ENCODE measurements at places on chromosomes 16 and 17.

DNA sequence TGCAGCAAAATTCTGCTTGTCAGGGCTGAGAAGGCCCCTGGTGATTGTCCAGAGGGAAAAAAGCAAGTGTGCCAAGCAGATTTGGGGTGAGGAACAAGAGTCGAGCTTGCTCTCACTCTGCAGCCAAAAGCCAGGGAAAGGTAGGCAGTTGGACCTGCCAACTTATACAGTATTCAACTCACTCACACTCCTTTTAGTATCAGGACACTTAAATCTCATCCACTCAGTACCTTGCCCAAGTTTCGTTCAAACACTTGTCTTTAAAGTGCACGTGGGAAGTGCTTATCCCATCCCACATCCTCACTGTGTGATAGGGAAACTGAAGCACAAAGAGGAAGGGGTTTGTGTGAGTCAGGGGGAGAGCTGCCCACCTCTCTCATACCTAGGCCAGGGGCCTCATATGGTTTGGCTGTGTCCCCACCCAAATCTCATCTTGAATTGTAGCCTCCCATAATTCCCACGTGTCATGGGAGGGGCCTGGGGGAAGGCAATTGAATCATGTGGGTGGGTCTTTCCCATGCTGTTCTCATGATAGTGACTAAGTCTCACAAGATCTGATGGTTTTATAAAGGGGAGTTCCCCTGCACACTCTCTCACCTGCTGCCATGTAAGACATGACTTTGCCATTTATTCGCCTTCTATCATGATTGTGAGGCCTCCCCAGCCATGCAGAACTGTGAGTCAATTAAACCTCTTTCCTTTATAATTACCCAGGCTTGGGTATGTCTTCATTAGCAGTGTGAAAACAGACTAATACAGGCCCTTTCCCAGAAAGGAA is 25.6 kb upstream of the CES5A start:
- DNase-seq: no peak

DNA sequence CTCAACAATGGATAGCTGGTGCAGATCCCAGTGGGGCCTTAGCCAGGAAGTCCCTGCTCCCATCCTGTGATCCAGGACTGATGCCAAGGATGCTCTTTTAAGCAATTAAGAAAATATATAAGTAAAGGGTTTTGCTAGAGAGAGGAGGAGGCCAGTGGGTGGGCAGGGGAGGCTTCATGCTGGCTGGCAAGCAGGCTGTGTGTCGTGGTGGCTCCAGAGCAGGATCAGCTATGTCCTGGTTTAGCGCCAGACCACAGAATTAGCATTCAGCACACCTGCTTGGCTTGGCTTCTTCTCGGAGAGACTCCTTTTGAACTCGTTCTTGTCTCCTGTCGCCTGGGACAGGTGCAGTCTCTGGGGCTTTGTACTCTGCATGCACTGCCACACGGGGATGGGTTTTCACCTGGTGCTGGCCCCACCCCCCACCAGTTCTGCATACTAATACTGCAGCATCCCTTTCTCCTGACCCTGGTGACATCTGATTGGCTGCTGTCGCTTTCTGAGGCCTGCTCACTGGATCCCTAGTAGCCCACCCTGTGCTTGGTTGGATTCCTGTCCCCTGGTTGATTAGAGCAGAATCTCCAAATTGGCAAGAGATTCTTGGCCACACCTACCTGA is 66.1 kb downstream of the PLD6 start:
- no peak for DNase-seq

DNA sequence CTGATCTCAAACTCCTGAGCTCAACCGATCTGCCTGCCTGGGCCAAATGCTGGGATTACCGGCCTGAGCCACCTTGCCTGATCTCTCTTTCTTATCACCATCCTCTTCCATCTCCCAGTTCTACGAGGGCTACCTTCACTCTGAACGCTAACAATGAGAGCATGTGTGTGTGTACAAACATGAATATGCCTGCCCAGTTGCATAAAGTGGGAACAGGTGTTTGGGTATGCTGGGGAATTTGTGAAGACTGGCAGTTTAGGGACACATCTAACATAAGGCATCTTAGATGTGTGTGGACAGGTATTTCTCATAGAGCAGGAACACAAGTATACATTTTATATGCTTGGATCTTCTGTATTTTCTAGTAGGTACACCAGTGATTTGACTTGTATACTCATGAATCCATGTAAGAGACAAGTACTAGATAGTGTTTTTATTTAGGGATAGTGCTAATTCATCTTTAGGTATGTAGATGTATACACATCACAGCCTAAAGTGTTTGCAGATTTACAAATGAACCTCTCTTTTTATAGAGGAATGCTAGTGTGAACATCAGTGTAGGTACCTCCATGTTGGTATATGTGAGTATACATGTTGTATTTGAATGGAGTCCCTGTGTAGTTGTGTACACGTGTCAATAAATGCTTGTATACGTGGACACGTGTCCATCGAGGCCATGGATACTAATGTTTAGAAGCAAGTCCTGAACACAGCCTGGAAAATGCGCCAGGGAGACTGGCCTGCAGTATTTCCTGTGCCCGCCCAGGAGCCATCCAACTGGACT is 1.2 kb upstream of the DLX4 start:
- no peak for DNase-seq

- no peak for DNase-seq
Observed at GRCh38 chr16:87675111-87675719, 72.9 kb downstream of the JPH3 start.

- DNase-seq: no peak
Observed at GRCh38 chr17:1275962-1276736, 3.3 kb upstream of the TRARG1 start.

DNA sequence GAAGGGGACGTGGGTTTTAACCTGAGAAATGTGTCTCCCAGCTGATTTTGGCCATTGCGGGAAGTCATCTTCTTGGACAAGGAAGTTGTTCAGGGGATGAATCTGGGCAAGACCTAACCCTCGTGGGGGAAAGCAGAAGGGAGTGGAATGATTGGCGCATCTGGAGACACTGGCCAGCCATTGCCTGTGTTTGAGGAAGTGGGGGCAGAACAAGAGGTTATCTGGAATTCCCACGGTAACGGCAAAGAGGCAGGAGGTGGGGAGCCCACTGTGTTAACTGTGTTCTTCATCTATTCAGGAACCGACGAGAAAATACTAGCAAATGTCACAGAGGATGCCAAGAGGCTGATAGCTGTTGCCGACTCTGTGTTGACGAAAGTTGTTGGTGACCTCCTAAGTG is 66.9 kb downstream of the RNF213 start:
- DNase-seq: no peak

DNA sequence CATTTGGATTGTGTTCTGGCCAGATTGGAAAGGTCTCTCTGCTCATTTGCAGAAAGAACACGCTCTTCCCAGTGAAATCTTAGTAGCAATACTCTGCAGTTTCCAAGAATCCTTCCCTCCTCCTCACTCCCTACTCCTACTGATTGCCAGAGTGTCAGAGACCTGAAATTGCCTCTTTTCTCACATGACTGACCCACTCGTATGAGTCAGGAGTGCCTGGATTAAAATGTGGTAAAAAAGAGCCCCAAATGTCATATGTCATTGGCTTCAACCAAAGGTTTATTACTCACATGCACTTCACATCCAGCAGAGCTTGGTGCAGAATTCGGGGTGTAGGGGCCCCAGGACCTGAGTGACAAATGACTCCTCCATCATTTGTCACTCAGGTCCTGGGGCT is 39.7 kb upstream of the IRX3 start:
- DNase-seq: no peak

DNA sequence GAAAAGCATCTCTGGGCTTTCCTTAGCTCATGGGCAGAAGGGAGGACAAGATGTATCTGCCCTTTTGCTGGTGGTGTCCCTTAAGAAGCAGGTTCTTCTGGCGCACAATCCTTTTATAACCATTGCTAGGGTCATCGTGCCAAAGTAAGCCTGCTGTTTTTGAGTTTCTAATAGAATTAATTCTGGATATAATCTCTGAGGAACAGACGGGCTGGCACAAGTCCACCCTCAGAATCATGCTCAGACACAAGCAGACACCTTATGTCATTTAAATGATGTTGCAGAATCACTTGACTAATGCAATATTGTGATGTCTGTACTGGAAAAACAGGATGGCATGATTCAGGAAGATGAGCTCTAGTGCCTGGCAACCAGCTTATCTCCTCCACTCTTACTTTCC is 18.8 kb upstream of the MMD start:
- DNase-seq: no peak

GRCh38 chr16:56225017-56225742 is 33.9 kb downstream of the GNAO1 start:
- DNase-seq: no peak

Data from NCI-H748 treated with DMSO at 0.1 percent for 48 hours (cell line).